ENCODE measurements at places on chromosomes 13 and 19.

DNA sequence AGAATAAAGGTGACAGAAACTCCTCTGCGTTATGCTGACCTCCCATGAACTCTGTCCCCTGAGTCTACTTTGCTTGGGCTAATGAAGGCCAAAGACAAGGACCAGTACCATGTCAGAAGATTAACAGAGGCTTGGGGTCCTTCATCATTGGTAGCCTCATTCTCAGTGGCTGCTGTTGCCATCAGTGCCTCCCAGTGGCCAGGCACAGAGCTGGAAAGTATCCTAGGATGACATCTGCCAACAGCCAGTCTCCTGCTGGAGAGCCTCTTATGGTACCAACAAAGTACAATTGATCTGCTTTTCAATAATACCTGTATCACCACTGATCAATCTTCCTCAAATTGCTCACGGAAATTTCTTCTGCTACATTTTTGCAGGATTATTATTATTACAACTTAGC is 281.6 kb downstream of the DNAJC15 start:
- no peak for DNase-seq

DNA sequence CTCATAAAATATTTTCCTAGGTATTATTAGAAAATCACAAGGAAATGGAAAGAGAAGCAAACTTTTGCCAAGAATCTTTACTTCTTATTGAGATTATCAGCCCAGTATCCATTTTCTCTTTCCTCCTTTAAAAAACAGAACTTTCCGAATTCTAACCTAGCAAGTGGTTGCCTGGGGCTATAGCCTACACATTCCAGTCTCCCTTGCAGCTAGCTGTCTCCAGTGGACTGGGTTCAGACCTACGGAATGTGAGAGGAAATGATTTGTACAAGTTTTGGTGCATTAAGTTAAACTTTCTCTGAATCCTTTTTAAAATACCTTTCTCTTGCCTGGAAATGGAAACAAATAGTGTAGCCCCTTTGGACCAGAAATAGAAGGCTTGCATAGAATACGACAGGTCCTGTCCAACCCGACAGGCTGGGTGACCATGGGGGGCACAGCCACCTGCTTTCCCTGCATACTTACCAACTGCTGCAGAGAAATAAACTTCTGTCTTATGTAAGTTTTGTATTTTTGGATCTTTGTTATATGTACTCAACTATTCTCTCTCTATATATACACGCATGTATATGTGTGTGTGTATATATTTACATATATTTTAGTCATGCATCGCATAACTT is 185.9 kb downstream of the NALCN start:
- no peak for DNase-seq

GRCh38 chr13:23185542-23185941 is 4.8 kb downstream of the SGCG start:
- no peak for DNase-seq

DNA sequence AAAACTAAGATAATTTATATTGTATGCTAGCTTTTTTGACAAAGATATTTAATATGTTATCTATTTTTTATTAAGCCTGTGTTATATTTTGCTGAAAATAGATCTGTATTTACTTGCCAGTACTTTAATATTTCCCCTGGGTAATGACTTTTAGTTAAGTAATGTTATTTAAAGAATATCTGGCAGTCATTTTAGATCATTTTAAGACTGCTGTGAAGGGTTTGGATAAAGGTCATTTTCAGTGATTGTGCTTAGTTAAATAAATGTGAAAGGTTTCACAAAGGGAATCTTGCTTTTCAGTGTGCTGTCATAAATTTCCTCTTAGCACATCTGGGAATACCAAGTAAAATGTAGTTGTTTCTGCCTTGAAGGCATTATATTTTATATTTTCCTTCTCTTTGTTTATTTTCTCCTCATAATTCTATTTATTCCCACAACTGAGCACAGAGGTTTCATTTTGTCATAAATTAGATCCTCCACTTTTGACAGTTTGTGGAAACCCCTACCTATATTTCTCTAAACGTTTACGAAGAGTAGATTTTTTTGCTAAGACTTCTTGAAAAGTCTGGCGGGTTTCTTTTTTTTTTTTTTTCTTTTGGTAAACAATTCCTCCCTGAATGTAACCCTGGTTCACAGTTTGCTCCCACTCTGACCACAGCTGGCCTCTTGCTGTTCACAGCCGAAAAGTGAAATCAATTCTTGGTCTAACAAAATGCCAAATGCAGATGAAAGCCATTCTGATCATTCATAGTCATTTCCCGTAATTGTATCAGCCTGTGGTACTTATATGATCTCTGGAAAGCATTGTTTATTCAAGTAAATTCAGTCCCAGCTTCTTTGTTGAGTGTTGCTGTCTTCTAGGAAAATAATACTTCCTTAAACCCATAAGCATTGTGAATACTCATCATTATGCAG is 87.8 kb downstream of the MAB21L1 start:
- DNase-seq, result peak; percentile 10

DNA sequence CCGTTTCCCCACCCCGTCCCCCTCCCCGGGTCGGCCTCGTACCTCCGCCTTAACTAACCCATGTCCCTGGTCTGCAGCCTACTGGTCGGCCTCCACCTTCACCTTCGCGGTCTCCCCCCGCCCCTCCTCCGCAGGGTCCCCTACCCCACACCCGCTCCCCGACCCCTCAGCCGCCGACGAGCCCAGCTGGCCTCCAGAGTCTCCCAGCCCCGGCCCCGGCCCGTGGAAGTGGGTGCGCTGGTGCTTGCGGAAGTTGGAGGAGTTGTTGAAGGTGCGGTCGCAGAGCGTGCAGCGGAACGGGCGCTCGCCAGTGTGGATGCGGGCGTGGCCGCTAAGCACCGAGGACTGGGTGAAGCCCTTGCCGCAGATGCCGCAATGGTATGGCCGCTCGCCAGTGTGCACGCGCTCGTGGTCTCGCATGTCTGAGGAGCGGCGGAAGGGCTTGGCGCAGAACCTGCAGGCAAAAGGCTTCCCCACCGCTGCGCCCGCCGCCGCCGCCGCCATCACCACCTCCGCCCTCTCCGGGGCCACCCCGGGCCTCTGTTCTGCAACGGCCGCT is 2.6 kb downstream of the ZNF784 start:
- DNase-seq, result no peak

- DNase-seq, result no peak
Observed at GRCh38 chr13:37294472-37294871, 189.0 kb upstream of the CSNK1A1L start.
